ENCODE measurements at places on chromosomes 4 and X.

GRCh38 chr4:22686141-22686540 lies 6.6 kb upstream of the GBA3 start:
- DNase-seq = no peak

GRCh38 chr4:84417997-84418709 lies 80.9 kb downstream of the NKX6-1 start:
- no peak for DNase-seq

DNA sequence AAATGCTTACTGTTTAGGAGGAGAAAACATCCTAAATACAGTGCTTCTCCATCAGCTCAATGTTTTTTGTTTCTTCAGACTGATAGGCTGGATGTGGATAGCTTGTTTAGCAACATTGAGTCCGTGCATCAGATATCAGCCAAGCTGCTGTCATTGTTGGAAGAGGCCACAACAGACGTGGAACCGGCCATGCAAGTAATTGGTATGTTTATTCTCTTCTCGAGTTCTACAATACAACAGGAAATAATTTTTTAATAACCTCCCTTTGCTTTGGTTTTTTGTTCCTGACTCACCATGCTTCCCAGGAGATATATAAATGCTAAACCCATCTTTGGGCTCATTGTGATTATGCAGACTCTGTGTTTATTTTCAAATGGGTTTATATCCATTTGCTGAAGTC lies 60.9 kb downstream of the ARHGEF38 start:
- no peak for DNase-seq

- no peak for DNase-seq
Observed at GRCh38 chr4:138611721-138612120, 369.6 kb upstream of the SLC7A11 start.

GRCh38 chr4:53717064-53717549 lies 125.8 kb upstream of the LNX1 start:
- no peak for DNase-seq

GRCh38 chr4:151798678-151799416 lies 38.0 kb upstream of the GATB start:
- DNase-seq = no peak

DNA sequence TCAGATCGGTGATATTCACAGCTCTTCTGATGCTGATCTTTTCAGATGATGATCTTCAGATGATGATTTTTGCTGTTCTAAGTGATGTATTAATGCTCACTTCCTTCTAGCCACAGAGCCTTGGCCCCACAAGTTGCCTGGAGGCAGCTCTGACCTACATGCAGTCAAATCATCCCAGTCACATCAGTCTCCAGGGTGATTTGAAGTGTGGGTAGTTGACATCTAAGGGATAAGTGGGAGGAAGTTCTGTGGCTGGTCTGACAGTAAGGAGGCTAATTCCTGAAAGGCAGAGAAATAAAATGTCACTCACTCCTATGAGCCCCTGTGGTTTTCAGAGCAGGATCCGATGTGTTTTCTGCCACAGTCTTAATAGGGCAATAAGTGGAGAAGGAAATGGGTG lies 79.8 kb upstream of the RPL34 start:
- no peak for DNase-seq
